ENCODE measurements at places on chromosomes 1 and 21.
A peak's percentile ranks its signal among the peaks of the same experiment; 100 is the strongest.

DNA sequence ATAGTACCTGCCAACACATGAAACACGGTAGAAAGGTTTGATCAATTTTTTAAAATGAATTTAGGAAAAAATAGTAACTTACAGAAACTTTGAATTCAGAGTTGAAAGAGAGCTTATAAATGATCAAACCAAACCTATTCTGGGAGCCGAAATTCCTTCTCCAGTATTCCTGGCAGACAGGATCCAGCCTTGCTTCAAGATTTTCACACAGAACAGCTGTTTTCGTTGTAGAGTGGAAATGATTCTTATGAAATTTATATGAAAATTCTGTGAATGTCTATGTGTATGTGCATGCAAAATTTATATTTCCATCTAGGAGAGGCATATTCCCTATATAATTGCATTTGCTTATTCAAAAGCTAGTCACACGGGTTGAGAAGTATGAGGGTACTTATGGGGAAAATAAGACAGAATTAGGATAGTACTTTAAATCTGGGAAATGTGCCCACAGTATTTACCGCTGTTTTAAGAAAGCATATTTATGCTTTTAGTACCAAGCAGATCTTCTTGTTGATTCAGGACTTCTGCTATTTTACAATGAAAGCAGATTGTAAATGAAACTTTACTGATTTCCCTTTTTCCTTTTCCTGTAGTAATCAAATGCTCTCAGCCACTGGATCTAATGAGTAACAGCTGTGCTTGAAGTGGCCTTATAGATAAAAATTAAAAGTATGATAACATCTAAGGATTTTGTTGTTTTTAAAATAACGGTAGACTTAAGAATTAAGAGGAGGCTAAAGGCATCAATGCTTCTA lies 30.4 kb downstream of the PRRX1 start:
- no peak for DNase-seq

DNA sequence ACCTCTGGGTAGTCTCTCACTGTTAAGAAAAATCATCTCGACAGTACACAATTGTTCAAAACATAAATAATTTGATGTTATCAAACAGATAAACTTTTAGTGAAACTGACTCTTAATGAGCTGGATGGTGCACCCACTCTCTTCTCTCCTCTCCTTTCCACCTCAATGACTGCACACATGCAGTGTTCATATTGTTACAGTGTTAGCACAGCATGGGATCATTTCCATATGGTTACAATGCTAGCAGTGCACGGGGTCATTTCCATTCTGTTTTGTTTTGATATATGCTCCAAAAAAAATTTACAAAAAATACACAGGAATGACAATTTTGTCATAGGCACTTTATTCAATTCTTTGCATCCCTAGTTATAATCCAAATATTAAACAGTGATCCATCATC lies 26.4 kb upstream of the RNF187 start:
- no peak for DNase-seq

DNA sequence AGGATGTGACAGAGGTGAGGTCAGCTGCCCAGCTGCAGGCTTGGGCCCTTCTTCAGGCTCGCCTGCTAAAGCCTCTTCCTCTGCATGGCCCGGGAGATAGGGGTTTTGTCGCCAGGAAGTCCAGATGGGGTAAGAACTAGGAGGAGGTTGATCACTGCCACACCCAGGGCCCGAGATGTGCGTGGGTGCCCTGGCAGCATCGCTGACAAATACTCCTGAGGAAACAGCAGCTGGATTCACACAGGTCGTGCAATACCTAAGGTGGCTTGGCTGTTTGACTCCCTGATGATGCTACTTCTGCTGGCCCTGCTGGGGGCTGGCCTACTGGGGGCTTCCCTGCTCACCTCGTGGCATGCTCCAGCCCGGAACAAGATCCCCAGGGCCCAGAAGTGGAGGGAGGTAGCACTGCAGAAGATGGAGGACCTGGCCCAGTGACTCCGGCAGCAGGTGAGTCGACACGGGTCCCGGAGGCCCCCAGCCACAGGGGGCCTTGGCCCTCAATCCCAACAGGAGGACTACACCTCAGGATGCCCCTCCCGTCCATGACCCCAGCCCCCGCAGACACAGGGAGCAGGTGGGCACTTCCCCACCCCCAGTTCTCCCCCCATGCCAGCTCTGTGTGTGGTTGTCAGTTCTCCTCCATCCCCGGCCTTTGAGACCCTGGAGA lies 29.6 kb downstream of the FAAH start:
- no peak for DNase-seq

DNA sequence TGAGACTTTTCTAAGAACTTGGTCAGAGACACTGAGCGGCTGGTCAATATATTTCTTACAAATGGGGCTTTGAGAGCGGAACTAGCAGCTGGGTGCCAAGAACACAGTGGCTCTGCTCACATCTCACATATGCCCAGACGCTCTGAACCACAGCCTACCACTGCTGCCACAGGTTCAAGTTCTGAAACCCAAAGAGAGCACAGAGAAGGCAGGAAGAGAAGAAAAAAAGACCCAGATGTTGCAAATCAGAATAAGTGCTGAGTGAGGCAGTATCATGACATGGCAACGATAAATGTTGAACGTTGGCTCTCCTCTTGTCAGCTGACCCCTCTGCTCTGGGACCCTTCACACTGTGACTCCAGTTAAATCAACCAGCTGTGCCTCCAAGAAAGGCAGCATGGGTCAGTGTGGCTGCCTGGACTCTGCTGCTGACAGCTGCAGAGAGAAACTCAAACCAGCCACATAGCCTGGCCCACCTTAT lies 26.4 kb downstream of the HIVEP3 start:
- DNase-seq = no peak

GRCh38 chr1:227335242-227336020 lies 17.1 kb upstream of the CDC42BPA start:
- DNase-seq = no peak

GRCh38 chr1:109498161-109498801 lies 4.4 kb downstream of the CYB561D1 start:
- peak; percentile 46 for DNase-seq

DNA sequence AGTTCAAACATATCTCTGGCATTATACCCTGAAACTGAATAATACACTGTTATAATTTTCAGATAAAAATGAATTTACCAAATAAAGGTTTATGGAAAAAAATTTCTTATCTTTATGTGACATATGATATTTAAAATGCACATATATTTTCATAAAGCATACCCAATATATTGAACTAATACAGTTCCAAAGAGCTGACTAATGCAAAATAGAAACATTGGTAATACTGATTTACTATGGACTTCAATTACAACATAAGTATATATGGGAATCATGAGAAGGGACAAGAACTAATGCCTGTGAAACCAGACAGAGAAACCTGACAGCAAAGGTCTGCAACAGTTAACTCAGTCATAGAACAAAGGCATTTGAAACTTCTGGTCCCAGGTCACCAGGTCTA lies 153.5 kb downstream of the DENND1B start:
- no peak for DNase-seq

GRCh38 chr1:6200188-6200809 lies 904 bp upstream of the RPL22 start:
- no peak for DNase-seq

GRCh38 chr1:205443585-205444299 lies 12.1 kb downstream of the BLACAT1 start:
- DNase-seq = no peak

DNA sequence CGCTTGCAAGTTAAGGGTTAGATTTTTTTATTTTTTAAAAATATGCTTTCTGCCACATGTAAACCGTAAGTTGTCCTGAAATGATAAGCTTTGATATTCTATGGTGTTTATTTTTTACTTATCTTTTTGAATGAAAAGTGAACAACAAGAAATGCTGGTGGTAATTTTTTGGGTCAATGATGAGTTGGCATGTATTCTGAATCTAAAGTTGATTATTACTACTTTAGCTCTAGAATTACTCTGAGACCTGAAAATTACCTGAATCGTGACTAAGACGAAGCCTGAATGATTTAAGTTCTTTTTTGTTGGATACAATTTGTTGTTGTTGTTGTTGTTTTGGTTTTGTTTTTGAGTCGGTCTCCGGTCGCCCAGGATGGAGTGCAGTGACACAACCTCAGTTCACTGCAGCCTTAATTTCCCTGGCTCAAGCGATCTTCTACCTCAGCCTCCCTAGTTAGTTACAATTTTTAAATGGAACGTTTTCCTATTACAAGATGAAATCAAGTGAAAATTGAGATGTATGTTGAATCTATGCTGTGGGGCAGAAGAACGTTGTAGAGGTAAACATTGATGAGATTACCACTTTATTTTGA lies 941 bp downstream of the RABGGTB start:
- DNase-seq = no peak

DNA sequence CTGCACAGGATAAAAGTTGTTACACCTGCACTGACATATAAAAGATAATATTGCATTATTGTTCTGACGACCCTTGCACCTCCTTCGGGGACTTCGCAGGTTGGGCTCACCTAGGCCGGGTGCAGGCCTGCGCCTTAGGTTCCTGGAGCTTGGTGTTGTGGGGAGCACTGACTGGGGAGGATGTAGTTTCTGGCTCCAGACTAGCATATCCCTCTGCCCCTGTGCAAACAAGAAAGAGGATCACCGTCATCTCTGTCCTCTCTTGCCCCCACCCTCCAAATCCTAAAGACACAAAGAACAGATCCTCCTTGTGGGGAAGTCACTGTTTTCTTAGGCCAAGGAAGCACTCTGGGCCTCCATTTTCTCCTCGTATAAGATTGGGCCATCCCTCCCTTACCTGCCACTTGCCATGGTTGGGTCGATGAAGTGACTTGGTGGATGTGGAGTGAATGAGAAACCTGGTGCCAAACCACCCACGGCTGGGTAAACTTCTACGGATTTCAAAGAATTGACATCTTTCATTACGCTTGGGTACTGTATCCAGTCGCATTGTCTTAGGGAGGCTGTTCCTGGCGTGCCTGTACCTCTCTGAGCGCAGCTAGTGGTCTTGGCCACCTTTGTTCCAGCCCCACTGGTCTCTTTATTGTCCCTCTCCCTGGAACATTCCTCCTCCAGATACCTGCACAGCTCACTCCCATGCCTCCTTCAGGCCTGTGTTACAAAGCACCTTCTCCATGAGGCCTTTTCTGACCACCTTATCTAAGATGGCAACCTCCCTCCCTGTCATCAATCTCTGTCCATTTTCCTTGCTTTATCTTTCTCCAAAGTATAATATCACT lies 34.4 kb upstream of the PKP1 start:
- no peak for DNase-seq

- DNase-seq = peak; percentile 74
Measured at GRCh38 chr1:193013005-193013404, 46.2 kb downstream of the UCHL5 start.

GRCh38 chr1:235999259-235999925 lies 65.5 kb downstream of the NID1 start:
- peak; percentile 99 for DNase-seq

- DNase-seq = no peak
Measured at GRCh38 chr1:99279525-99279924, 15.2 kb downstream of the PLPPR4 start.

GRCh38 chr1:110218137-110218536 lies 8.0 kb downstream of the KCNC4 start:
- no peak for DNase-seq

GRCh38 chr1:29632806-29633615 lies 396.7 kb downstream of the PTPRU start:
- DNase-seq = peak; percentile 33

DNA sequence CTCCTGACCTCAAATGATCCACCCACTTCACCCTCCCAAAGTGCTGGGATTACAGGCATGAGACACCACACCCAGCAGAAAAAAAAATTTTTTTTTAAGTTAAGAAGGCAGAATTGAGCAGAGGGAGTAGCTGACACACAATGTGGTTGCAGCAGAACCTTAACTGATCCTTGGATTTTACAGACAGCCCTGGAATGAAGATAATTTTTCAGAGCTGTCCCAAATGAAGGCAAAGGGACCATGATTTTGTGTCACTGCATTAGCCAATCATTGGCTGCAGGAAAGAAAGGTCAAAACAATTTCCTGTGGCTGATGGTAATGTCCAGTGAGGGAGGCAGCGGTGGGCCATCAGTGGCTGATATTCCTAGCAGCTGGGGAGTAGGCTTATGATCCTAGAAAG lies 19.3 kb upstream of the AQP10 start:
- DNase-seq = no peak

DNA sequence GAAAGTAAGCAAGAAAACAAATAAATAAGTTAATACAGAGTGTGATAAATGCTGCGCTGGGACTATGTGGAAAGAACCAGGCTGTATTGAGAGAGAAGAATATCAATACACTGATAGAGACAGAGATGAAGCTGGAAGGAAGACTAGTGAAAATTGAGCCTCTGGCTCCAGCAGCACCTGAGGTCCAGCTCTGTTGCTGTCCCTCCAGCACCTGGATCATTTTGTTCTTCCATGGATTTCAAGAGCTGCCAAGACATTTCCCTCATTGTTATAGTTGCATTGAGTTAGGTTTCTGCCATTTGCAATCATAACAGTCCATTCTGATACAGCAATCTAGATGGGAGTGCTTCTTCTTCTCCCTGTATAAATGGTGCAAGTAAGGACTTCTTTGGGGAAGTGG lies 242.7 kb upstream of the FGGY start:
- no peak for DNase-seq

GRCh38 chr1:98565951-98566350 lies 95.6 kb upstream of the SNX7 start:
- DNase-seq = no peak

DNA sequence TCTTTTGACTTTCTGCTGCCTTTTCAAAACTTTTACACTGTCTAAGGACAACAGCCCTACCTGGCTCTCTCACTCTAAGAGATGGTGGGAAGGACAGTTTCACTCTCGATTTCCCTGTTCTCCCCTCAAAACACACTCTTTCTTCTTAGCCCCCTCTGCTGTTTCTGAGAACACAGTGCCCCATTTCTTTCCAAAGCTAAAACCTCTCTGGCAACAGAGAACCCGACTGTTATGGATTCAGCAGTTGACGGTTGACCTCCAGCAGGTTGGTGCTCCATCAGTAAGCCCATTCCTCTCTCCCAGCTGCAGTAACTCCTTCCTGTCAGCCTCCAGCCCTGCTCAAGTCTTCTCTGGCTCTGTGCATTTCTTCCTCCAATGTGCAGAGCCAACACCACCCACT lies 88.2 kb upstream of the ABCD3 start:
- DNase-seq = peak; percentile 54

GRCh38 chr1:207870306-207871031 lies 40.5 kb downstream of the CD34 start:
- DNase-seq = no peak

- peak; percentile 58 for DNase-seq
Measured at GRCh38 chr1:208093754-208094719, 150.1 kb downstream of the PLXNA2 start.

GRCh38 chr1:119374208-119374874 lies 5.8 kb downstream of the HAO2 start:
- no peak for DNase-seq

DNA sequence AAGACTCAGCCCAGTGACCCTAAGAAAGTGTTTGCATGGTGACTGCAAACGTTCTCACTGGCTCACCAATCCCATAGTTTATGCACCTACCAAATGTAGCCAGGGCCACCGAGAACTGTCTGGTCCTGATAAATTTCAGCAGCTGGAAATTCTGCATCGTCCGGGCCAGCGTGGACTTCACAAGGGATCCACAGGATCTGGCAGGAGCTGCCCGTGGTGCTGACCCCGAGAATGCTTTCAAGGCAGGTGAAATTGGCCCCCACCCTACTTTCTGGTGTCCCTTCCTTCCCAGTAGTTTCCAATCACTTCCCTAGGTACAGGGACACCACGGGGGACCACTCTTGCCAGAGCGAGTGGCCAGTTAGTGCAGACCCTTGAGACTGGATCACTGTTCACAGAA lies 26.2 kb downstream of the UBASH3A start:
- no peak for DNase-seq

- no peak for DNase-seq
Measured at GRCh38 chr1:29362764-29363163, 126.4 kb downstream of the PTPRU start.
